ENCODE measurements at places on chromosomes 3 and 15. TPM values are rescaled to one million over a fixed set of nuclear protein-coding genes. Genes with fewer than 3 reads are reported as not detected.

DLL4 gene
- 0.32 TPM for polyA plus RNA-seq

DNA sequence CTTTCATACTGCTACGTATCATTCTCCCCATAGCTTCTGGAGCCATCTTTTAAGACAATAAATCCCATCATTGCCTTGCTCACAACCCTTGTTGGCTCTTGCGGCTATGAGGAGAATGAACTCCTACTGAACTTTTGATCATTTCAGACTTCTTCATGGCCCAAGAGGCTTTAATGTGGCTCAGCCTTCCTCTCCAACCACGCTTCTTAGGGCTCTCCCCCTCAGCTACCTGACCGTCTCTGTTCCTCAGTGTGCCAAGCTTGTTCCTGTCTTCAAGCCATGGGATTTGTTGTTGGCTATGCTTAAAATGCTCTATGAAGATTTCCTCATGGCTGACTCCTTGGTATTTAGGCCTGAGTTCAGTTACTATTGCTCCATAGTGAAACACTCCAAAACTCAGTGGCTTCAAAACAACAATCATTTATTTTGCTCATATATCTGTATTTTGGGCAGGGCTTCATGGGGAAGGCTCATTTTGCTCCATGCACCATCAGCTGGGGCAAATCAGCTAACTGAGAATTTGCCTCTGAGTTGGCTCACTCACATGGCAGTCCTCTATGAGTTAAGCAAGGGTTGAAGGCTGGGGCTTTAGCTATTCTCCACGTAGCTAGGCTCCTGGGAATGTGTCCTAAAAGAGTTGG lies 47.5 kb downstream of the FOXL2 start:
- no peak for DNase-seq

DNA sequence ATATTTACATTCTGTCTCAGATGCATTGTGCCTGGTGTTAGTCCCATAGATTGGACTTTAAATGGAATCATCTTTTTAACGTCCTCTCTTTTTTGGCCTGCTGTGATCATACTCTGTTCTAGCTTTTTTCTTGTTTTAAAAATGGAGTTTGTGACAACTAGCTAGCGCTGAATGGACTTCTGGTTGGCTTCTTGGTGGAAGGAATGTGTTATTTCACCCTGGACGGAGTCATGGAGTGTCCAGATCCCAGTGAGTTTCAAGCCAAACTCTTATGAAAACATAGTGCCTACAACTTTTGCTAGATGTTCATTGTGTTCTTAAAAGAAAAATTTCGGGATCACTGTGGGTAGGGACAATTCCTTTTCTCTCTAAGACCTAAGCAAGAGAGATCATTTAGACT lies 192.6 kb downstream of the TCF12 start:
- DNase-seq, result no peak

DNA sequence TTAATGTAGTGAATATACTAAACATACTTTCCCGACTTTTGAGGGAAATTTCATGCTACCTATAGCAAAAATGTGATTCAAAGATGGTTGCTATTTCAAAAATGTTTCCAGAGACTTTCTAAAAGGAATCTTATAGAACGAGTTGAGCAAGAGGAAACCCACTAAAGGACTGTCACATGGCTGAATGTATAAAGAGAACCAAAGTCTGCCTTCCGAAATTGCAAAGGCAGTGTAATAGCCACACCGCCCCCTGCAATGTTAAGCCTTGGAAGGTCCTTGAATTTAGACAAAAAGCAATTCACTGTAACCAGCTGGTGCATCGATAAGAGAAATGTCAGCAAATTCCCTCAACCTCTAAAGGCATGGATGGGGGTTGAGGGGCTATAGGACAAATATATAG lies 142.8 kb downstream of the CHL1 start:
- no peak for DNase-seq

DNA sequence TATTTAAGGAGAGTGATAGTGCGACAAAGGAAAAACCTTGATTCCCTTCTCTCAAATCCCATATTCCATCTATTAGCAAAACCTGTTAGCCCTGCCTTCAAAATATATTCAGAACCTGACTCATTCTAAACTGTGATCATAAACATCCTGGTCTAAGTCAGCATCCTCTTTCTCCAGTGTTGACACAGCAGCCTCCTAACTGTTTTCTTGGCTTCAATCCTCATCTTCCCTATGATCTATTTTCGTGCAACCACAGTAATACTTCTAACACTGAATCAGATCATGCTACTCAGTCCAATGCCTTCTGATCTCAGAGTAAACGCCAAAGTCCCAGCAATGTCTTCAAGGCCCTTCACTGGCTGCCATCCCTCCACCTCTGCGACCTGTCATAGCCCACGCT lies 785.1 kb downstream of the EDEM1 start:
- DNase-seq, result no peak

P2RY14 gene
- not detected for polyA plus RNA-seq

DNA sequence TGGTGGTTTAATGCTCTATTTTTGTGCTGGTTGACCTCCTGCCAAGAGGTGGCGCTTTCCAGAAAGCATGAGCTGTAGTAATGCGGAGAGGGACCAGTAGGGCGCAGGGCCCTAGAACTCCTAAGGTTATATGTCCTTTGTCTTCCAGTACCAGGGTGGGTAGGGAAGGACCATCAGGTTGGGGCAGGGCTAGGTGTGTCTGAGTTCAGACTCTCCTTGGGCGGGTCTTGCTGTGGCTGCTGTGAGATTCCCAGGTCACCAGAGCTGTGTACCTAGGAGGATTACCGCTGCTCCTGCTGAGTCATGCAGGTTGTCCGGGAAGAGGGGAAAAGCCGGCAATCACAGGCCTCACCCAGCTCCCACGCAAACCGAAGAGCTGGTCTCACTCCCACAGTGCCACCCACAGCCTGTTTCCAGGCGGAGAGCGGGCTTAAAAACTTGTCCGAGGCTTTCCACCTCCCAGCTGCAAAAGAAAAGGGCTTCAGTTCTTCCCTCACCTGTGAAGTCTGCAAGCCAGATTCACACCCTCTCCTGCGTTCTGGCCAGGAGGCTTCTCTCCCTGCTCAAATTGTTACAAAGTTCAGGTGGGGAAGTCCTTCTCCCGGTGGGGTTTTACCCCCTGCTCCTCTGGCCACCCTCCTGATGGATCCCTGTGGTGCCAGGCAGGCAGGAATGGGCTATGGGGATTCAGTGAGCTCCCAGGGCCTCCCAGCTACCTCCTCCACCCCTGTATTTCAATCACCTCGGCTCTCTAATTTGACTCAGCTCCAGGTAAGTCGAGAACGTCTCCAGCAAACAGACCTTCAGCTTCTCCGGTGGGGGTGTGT lies 37.7 kb upstream of the BCHE start:
- no peak for DNase-seq

ALDH1A2 gene
- 0.50 TPM for polyA plus RNA-seq

SAMMSON gene
- not detected for polyA plus RNA-seq

DNA sequence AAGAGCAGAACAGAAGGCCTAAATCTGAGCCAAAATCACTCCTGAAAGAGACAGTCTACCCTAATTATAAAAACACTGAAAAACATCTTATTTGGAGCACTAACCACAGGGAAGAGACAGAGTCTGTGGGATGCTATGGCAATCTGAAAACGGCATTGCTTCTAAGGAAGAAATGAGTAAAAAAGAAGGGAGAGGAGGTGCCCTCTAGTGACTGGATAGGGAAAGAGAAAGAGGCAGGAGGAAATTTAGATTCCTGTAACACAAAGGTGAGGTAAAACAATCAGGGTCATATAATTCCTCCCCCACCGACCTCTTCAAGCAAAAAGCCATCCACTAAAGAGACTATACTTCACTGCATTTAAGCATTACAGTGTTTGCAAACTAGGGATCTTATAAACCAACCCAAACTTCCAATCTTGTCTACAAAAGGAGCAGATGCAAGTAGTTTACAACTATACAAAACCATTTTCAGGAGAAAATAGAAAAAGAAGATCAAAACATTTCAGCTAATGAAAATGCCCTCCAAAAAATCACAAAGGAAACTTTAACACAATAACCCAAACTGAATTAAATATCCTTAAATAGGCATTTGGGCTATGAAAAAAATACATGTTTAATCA lies 32.6 kb downstream of the HACD2 start:
- DNase-seq, result no peak

GRCh38 chr15:86488046-86488445 lies 408.4 kb downstream of the AGBL1 start:
- no peak for DNase-seq

DNA sequence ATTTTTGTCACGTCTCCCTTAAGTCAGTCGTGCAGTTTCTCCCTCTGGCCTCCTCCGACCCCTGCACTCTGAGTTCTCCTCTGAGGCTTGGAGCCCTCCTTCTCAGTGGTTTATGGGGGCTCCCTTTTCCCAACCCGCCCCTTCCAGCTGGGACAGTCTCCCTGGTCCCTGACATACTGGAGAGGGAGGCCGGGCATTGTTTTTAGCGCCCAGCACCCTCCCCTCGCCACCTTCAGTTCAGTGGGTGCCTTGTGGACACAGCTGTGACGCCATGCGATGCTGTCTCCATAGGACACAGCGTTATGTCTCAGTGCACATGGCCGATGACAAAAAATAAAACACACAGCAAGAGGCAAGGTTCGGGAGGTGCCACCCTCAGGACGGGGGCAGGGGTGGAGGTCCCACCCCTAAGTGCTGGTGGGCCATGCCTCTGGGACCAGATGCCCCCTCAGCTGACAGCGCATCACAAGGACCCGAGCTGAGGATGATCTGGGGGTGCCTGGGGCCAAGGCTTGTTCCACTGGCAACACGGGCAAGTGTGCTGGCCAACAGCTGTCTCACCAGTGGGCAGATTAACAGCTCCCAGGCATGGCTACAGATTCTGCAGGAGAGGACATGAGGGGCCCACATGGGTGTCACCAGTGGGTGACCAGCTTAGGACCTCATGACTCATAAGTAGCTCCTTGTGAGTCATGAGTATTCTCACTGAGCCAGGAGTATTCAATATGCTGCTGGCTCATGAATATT lies 81.6 kb downstream of the PLXNA1 start:
- DNase-seq, result no peak

GRCh38 chr15:79815468-79815867 lies 81.3 kb downstream of the MTHFS start:
- no peak for DNase-seq

GRCh38 chr3:32184187-32184730 lies 54.2 kb upstream of the CMTM8 start:
- peak; percentile 1 for DNase-seq

DNA sequence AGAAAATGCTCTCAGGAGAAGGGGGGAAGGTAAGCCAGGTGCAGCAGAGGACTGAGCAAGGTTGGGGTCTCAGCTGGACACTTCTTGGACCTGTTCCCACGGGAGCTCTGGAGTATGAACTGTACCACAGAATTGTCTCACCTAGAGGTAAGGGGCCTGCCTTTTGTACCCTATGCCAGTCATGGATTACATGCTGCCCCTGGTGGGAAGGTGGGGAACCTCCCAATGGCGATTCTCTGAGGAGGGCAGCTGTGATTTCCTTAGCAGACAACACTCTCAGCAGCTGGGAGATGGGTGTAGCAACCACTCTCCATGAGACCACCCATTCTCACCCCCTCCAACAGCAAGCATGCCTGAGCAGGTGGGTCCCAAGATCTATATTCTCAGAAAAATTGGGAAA lies 329.4 kb upstream of the CTNNB1 start:
- DNase-seq, result no peak

ANKDD1A gene
- 2.9 TPM for polyA plus RNA-seq

CPLX3 gene
- not detected for polyA plus RNA-seq

GRCh38 chr3:27681249-27681748 lies 40.8 kb downstream of the EOMES start:
- peak; percentile 41 for DNase-seq

ISLR2 gene
- 0.02 TPM for polyA plus RNA-seq

EFCAB12 gene
- 0.05 TPM for polyA plus RNA-seq

RAB7A gene
- 202 TPM for polyA plus RNA-seq

DNA sequence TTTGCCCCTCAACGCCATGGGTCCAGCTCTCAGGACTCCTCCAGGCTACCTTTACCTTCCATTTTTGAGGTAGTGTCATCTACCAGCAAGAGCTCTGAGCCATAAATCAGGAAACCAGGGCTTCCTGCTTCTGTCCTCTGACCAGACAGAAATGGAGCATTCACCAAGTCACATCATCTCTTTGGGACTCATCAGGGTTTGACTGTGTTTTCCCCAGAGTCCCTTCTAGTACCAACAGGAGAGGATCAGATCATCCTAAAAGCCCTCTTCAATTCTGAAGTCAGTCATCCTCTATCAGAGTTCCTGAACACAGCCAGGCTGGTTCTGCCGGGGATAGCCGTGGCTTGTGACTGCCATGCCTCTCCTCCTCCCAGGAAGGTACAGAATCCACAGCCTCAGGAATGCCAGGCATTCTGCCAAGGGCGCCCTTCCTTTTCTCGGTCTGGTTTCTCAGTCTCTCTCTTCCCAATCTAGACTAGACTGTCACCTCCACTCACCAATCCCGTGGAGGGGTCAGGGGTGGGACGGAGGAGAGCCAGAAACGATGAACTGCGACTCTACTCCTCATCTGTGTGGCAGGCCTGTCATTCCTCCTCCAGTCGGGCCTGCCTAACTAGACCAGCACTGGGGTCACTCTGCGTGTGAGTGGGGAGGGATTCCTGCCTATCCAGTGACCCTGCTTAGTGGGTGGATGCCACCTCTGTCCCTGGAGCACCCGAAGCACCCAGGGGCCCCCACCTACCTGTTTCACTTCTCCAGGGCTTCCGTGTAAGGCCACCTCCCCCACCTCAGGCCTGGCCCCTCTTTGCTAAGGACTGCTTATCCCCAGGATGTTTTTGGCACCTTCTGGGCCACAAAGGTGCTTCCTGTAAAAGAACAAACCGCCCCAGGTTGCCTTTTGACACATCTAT lies 30.9 kb downstream of the CCNL1 start:
- DNase-seq, result no peak

KLHL40 gene
- not detected for polyA plus RNA-seq

GOLGA8T gene
- polyA plus RNA-seq, result not detected

DNA sequence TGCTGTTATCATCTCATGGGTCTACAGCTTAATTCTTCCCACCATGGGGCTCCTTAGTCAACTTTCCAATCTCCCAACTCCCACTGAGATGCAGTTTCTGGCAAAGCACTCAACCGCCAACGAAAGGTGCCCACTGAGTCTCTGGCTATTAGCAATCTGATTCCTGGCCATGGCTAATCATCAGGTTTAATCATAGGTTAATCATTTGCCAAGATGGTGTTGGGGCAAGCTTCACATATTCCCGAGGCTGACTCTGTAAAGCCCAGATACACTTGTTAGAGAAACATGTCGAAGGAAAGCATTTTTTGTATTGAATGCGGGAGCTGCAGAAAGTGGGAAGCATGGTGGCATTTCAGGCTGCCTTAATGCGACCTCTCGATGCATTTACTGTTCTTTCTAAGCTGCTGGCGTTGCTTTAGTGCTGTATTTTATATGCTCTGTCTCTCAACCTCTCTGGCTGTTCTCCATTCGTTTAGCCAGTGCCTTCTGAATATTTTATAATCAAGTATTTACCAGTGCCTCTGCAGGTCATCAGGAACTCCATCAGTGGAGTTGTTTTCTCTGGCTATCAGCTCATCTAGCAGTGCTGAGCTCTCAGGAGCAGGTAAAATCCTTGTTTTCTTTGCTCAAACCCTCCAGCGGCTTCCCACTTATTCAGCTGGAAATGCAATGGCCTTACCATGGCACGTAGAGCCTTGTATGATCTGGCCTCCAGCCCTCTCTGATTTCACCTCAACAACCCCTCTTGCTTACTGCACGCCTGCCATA lies 67.0 kb downstream of the EDEM1 start:
- no peak for DNase-seq

- no peak for DNase-seq
Measured at GRCh38 chr3:41148478-41148877, 50.8 kb upstream of the CTNNB1 start.

- DNase-seq, result no peak
Measured at GRCh38 chr3:196749125-196749524, 9.5 kb downstream of the PAK2 start.

TTC23 gene
- polyA plus RNA-seq, result 3.6 TPM

GRCh38 chr15:63945838-63946298 lies 100.4 kb downstream of the DAPK2 start:
- DNase-seq, result no peak

GRCh38 chr3:183224180-183224970 lies 28.7 kb upstream of the B3GNT5 start:
- no peak for DNase-seq
